Activated CD4-positive, alpha-beta T cell treated with anti-CD3 and anti-CD28 coated beads, Interleukin-2, amount 50 U/mL, for 48 hours (primary cell): ENCODE measurements at places on chromosomes 16 and 17.

DNA sequence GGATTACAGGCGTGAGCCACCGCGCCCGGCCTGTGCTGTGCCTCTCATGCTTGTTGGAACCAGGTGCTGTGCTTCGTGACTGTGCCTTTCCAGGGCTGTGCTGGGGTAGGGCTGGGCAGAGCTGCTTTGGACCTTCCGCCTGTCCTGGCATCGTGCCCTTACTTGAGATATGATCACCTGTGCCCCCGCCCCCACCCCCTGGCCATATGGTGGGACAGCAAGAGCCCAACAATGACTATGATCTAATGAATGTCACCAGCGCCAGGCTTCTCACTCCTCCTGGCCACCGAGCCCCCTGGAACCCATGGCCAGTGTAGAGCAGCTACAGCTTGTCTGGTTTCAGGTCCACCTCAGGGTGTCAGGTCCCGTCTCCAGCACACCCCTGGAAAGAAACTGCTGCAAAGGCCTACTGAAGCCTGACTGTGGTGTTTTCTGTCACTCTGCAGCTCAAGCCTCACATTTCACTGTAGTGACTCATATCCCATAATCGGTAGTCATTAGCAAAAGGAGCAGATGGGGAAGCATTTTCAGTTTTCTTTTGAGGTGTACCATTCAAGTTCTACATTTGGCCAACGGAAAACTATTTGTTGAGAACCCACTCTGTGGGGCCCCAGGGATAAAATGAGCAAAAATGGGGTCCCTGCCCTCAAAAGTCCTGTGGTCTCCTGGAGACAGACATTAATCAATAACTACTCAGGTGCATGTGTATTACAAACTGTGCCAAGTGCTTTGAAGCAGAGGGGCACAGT, 22.1 kb downstream of the FCSK start:
- DNase-seq: peak; percentile 64

DNA sequence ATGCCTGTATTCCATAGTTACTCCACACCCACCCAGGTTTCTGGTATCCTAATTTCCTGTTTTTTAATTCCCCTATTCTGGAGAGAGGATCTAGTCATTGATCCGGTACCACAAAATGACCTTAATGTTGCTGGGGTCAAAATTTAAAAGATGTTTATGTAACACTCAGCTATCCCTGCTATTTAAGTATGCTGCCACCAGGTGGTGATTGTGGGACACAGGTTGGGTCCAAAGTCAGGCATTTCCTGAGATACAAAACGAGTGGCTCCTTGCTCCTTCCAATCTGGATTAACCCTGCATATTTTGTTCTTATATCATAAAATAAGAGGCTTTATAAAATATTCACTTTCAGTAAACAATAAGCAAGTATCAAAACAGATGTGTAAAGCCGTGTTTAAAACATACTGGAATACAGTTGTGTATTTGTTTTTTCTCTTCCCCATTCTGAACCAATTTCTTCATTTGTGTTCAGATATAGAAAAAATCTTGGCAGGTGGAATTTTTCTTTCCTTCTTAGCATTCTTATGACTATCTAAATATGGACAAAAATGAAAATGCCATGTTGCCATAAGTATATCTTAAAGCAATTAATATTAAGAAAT, 16.3 kb downstream of the HS3ST4 start:
- peak; percentile 21 for DNase-seq

- DNase-seq: no peak
Measured at GRCh38 chr17:8274816-8275215, 13.7 kb upstream of the RANGRF start.

GRCh38 chr17:55442462-55442861, 20.8 kb upstream of the MMD start:
- DNase-seq: no peak

- no peak for DNase-seq
Measured at GRCh38 chr16:76511203-76511602, 234.0 kb downstream of the CNTNAP4 start.

GRCh38 chr17:50111673-50112655, 16.8 kb downstream of the PDK2 start:
- no peak for DNase-seq

- peak; percentile 59 for DNase-seq
Measured at GRCh38 chr17:57461082-57461481, 204.8 kb downstream of the MSI2 start.

DNA sequence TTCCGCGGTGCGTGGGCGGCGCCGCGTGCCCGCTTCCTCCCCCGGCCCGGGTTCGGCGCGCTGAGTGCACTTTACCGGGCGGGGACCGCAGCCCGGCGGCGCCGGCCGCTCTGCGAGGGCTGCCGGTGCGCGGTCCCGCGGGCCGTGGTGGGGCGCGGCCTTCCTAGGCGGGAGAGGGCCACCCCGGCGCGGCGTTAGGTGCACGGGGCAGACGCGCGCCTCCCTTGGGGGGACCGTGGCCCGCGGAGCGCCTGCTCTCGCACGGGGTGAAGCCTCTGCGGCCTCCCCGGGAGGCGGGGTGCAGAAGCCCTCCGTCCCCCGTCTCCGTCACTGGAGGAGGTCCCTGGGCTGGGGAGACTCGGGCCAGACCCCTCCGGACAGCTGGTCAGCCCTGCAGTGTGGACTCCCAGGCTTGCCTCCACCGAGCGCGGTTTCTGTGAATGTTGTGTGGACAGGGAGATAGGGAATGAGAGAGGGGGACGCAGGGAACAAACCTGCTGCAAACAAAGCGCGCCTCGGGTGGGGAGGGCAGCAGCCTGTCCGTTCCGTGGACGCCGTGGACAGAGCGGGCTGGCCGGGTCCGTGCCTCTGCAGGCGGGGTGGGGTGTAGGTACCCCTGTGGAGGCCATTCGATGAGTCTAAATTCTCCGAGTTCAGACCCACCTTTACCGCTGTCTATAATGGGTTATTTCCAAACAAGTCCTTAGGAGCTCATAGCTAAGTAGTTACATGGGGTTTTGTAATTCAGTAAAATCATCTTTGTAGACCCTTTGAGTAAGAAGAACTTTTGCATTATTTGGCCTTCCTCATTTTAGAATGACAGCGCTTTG, 721 bp downstream of the TBCD start:
- no peak for DNase-seq

DNA sequence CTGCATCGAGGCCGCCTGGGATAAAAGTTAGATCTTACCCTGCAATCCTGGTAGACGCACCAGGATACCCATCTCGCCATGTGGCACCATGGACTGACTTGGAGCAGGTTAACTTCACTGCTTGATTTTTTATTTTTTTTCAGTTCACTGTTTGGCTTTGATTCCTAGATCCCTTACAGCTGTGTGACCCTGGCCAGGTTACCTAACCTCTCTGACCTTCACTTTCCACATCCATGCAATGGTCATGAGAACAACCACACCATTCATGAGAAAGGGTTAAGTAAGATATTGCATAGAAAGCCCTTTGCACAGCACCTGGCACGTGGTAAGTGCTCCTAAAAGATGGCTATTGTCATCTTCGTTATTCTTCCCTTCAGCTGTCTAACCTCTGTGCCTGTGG, 230.5 kb downstream of the SOX9 start:
- DNase-seq: no peak

GRCh38 chr17:41919165-41919817, 540 bp upstream of the ACLY start:
- no peak for DNase-seq

GRCh38 chr17:57379895-57380434, 123.6 kb downstream of the MSI2 start:
- DNase-seq: no peak

GRCh38 chr17:59372138-59372751, 40.8 kb downstream of the YPEL2 start:
- DNase-seq: no peak

- peak; percentile 23 for DNase-seq
Measured at GRCh38 chr16:15552507-15552906, 90.4 kb downstream of the MARF1 start.

DNA sequence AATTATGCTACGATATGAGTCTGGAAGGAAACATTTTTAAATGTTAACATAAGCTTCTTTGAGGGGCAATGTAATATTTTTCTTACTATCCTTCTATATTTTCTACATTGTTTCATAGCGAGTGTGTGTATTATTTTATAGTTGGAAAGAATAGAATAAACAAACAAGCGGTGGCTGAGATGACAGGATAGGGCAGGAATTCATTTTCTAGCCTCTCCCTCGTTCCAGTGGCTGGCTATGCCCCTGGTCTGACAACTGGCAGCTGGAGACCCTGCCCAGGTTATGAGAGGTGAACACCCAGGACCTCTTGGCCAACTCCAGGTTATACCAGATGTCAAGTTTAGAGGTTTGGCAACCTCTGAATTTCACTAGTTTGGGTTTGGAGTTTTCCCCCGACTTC, 14.5 kb upstream of the TNRC6C start:
- no peak for DNase-seq

GRCh38 chr16:87929986-87930385, 6.3 kb downstream of the CA5A start:
- DNase-seq: no peak

DNA sequence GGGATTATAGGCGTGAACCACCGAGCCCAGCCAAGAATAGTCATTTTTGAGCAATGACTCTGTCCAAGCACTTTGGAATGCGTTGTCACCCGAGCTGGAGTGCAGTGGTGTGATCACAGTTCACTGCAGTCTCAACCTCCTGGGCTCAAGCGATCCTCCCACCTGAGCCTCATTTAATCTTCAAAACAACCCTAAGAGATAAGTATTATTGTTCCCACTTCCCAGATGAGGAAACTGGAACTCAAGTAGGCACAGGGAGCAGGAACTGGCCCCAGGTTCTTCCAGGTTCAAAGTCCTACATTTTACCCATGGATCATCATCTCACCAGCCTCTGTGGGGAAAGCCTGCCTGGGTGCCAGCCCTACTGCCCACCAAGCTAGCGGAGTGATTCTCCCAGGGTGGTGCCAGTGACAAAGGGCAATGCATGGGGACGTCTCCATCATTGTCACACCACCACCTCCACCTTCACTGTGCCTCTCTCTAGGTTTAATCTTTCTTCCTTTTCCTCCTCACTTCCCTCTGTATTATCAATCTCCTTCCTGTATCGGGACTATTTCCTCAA, 11.3 kb upstream of the RNF157 start:
- DNase-seq: no peak

DNA sequence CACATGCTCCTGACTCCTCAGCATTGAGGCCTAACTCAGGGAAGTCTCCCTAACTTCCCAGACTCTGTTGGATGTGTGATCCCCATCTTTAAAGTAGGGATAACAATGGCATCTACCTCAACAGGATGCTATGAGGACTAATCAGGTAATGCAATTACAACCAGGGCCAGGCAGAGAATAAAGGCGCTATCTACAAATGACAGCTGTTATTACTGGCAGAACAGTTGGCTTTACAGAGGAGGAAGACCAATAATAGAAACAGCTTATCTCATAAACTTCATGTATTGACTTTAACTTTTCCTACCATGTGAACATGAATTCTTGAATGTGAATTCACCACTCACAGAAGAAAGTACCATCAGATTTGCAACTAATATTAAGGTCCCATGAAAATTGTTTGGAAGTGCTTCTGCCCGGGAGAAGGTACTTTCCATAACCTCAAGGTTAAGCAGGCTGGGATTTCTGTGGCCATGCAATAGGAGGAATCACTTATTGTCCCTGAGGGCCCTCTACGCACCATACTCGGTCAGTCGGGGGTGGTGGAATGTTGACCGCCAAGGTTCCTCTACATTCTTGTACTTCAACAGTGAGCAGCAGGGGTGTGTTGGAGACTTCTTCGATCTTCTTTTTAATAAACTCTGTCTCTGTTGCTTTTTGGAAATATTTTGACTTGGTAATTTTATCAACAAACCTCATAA, 22.6 kb upstream of the ERN1 start:
- no peak for DNase-seq

DNA sequence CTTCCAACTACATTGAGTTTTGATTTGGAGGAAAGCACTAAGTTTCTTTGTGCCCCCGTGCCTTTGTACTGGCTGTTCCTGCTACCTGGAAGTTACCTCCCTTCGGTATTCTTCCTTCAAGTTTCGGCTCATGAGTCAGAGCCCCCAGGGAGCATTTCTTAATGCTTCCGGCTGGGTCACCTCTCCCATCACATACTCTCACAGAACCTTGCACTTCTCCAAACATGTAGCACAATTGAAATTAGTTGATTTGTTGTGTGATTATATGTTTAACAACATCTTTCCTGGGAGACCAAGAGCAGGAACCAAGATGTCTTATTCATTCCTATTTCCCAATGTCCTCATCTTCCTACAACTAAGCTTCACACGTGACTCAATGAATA, 158.6 kb upstream of the CDH5 start:
- DNase-seq: no peak

GRCh38 chr16:56576585-56577299, 11.9 kb downstream of the MT4 start:
- DNase-seq: peak; percentile 93

- DNase-seq: no peak
Measured at GRCh38 chr17:10156599-10156947, 41.8 kb downstream of the GAS7 start.

DNA sequence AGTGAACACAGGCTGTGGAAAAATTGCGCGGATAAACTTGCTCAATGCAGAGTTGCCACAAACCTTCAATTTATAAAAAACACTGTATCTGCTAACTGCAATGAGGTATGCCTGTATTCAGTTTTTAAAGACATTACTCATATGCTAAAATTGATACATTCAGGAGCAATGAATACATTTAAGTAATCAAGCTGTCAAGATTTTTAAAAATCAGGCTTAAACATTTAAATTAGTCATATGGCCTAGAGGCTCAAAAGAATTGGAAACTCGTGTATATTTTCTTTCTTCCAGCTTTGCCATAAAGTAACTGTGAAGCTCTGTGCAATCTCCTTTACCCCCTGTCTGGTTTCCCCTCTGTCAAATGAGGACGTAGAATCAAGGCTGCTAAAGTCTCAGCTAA, 4.1 kb downstream of the SYNRG start:
- DNase-seq: no peak

GRCh38 chr17:38534498-38534885, 71.3 kb downstream of the SRCIN1 start:
- DNase-seq: no peak

GRCh38 chr17:61469949-61470348, 17.7 kb downstream of the TBX4 start:
- DNase-seq: no peak

DNA sequence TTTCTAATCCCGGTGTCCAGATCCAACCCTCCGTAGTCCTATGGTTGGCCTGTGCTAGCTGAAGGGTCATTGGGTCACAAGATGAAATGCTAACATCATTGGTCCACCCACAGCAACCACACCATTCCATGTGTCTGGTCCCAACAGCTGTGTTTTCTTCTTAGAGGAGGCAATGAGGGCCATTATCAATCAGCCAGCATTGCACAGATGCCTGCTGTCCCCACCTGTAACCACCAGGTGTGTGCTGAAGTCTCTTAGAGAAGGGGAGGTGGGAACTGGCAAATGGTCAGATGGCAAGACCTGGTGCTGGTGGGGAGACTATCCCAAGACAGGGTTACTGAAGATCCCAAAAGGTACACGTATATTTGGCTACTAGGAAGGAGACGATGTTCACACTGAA, 37.4 kb downstream of the HIC1 start:
- no peak for DNase-seq

GRCh38 chr17:39538866-39539265, 68.9 kb downstream of the NEUROD2 start:
- no peak for DNase-seq

- no peak for DNase-seq
Measured at GRCh38 chr16:11215935-11216556, 40.0 kb downstream of the SOCS1 start.
